Right atrium auricular region (tissue), 2 donors: ENCODE measurements at places on chromosomes 13 and 19.

DNA sequence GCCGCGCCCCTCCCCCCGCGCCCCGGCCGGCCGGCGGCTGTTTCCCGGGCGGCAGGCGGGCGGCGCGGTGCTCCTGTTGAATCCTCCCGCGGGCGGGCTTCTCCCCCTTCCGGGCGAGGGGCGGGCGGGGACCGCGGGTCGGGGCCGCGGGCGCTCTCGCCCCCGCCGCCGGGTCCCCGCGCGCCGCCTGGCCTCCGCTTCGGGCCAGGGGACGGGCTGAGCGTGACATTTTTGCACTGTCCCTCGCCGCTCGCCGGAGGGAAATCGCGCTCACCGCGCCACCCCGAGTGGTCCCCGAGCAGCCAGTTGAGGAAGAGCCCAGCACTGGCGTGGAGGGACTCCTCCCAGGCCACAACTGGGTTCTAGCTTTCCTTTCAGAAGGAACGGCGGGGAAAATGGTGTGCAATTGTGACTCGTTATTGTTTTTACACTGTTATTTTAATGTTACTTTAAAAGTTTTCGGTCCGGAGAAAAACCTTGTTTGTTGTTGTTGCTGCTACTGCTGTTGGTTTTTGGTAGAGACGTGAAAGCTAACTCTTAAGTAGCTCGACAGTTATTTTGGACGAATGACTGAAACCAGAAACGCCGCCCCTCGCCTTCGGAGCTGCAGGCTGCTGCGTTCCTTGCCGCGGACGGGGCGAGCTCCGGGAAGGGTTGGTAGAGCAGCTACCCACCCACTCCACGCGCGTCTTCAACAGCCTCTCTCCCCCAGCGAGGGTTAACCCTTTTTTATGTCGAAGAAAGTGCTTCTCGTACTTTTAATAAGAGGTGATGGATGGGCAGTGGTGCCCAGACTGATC lies 959 bp downstream of the PDS5B start:
- DNase-seq: peak; percentile 68

- no peak for DNase-seq
Measured at GRCh38 chr19:12838182-12838885, at the start of gene MAST1. Gene MAST1, plus strand, starts transcription at chr19:12838515. Its CDS starts 58 bp downstream, at chr19:12838573.

- DNase-seq: no peak
Measured at GRCh38 chr19:3982701-3983541, 2.3 kb downstream of the EEF2 start.

GRCh38 chr13:24080134-24080533 lies 80.4 kb upstream of the SPATA13 start:
- peak; percentile 21 for DNase-seq

DNA sequence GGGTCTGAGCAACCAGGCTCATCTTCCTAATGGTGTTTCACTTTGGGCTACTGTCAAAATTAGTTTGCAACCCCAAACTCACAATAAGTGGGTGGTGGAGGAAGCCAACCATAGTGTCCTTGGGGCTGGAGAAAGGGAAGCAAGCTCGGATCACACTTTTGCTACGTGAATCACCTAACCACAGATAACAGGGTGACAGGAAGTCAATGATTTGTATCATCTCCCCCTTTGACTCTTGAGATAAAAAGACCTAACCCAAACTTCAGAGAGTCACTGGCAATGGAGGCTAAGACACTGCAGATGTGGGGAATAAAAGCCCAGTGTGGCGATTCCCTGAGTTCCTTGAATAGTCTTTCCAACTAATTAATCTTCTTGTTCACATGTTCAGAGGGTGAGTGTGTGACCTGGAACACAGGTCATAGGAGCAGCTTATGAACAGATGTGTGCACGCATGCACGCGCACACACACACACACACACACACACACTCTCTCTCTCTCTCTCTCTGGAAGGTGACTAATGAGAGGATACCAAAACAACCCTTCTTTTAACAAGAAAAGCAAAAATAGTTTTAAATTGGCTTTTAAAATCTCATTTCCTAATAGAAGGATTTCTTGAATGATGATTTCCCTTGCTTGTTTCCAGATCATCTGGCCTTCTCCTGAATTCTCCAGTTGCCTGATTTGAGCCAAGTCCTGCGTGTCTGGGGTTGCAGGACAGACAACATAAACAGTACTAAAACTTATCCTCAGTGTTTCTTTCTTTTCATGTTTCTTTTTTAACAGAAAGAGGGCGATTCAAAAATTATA lies 21.2 kb upstream of the DOCK9 start:
- no peak for DNase-seq

DNA sequence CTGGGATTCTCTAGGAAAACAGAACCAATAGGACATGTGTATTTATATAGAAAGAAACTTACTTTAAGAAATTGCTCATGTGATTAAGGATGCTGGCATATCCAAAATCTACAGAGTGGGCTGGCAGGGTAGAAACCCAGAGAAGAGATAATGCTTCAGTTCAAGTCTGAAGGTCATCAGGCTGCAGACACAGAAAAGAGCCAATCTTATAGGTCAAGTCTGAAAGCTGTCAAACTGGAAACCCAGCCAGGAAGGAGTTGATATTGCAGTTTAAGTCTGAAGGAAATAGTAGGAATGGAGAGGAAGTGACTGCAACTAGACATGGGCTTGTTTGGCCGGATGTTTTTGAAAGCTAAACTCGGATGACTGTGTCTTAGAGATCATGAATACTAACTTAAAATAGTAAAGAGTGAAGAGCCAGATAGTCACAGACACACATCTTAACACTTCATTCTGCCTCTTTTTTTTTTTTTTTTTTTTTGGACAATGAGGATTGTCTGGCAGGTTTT lies 125.3 kb upstream of the GPC6 start:
- DNase-seq: no peak

DNA sequence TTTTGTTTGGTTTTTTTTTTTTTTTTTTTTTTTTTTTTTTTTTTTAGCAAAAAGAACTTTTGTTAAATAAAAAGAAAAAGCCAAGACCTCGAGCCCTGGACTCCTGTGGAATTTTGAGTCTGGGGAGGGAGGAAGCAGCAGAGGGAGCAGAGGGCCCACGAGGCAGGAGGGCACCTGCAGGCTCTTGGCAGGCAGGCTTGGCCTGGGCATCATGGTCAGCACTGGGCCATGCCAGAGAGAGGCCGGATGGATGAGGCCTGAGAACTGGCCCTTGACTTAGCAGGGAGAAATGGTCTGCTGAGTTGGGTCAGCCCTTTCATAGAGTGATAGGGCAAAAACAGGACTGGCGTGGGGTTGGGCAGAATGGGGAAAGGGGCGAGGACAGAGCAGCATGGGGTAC lies 100.4 kb downstream of the GPR12 start:
- no peak for DNase-seq

GRCh38 chr13:98879957-98880356 lies 97.9 kb downstream of the DOCK9 start:
- DNase-seq: no peak

DNA sequence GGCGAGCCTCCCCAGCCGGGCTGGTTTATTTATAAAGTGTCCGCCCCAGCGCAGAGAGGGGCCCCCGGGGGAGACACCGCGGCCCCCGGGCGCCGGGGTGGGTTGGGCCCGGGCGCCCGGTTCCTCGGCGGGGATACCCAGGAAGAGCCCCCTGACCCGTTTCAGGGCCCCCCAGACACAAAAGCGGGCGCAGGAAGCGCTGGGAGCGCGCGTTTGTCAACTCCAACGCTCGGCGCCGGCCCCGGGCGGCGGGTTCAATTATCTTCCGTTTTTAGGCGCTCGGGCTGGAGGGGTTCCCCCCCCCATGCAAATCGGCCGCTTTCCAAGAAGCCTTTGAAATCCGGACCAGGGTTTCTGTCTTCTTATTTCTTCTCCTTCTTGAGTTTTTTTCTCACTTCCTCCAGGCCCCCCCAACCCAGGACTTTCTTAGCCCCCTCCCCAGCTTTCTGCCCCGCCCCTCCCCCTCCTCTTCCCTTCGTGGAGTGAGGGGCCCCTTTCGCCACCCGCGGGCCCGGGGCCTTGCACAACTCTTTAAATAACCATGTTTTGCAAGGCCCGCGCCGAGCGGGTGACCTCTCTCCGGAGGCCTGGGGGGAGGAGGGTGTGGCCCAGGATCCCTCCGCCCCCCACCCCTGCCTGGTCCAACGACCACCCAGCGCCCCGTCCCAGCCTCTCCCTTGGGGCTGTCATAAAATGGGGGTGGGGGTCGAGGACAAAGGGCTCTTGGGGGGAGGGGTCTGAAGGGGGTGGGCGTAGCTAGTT lies 935 bp downstream of the ARID3A start:
- DNase-seq: peak; percentile 84

GRCh38 chr19:639253-640160 lies at the start of gene FGF22:
Gene FGF22, plus strand, starts transcription at chr19:639879. Its CDS starts 47 bp downstream, at chr19:639926.
- DNase-seq: peak; percentile 93

DNA sequence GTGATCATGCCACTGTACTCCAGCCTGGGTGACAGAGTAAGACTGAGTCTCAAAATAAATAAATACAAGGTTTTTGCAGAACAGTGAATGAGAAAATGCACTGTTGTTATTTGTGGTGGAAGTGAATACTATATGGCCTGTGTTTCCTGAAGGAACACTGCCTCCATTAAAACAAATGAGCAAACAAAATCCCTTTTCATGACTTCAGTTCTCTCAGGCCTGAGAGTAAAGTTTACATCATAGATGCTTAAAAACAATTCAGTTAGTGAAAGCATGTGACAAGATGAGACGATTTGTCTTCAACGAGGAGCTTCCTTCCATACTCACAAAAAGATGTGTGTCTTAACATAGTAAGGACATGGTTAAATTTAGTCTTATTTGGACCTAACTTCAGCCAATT lies 14.4 kb downstream of the SPINT2 start:
- DNase-seq: no peak
